Stimulated activated CD4-positive, alpha-beta T cell treated with anti-CD3 and anti-CD28 coated beads, Interleukin-1b, Interleukin-23, amount 100 ng/mL, for 24 hours (primary cell): ENCODE measurements at places on chromosomes 6 and 20.
A peak's percentile ranks its signal among the peaks of the same experiment; 100 is the strongest.

DNA sequence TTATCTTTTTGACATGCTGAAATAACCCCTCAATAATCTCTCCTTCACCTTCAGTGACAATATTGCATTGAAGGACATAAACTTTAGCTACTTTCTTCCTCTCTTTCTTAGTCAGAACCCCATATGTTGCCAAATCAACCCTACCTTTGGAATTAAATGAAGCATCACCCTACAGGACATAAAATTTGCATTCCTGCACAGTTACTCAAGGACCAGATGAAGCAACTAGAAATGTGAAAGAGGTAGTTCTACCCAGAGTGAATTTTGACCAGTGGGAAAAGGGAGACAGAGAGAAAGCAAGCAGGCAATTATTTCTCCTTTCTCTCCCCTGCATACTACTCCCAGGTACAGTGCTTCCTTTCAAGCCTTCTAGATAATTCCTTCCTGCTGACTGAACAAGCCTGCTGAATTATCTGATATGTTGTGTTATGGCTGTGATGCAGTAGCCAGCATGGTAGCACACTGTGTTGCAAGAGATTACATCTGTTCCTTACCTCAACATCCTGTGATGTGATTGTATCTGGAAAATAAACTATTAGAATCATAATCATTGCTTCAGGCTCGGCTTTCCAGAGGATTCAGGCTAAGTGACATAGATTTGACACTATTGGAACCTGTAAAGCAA is 16.6 kb downstream of the TENT5A start:
- DNase-seq: no peak

DNA sequence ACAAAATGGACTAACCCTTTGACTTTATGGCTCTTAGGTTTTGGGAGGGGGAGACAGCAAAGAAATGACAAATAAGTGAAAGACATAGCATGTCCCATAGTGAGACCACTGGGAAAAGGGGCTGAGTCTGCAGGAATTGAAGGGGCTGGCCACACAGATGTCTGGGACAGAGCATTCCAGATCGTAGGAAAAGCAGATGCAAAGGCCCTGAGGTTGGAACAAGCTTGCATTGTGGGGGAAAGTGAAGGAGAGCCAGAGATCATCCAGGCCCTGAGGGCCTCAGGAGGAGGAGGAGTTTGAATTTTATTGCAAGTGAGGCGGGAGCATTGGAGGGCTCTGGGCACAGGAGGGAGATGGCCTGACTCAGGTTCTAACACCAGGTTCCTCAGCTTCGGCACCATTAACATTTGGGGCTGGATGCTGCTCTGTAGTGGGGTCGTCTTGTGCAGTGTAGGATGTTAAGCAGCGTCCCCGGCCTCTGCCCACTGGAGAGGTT is 97.5 kb downstream of the CEBPB start:
- no peak for DNase-seq

GRCh38 chr20:22703843-22704242 is 119.5 kb upstream of the FOXA2 start:
- DNase-seq: no peak

DNA sequence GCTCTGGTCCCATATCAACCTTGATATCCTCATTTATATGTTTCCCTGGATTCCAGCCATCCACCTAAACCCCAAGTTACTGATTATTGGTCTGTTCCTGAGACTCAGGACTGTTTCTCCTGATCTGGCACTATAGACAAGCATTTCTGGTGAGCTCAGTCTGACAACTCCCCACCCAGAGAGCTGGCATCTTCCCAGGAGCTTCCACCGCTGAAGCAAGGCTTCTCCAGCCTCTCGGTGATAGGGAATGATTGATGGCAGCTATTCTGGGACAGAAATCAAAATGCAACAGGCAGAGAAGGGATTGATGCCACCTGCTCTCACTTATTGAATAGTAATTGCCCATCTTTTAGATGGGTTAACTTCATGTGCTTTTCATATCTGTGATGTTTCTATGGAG is 169.7 kb upstream of the GGTLC1 start:
- DNase-seq: no peak

DNA sequence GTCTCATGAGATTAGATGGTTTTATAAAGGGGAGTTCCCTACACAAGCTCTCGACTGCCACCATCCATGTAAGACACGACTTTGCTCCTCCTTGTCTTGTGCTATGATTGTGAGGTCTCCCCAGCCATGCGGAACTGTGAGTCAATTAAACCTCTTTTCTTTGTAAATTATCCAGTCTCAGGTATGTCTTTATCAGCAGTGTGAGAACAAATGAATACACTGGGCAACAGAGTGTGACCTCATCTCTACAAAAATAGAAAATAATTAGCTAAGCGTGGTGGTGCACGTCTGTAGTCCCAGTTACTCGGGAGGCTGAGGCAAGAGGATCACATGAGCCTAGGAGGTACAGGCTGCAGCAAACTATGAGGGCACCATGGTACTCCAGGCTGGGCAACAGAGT is 51.3 kb downstream of the MDN1 start:
- DNase-seq: no peak

DNA sequence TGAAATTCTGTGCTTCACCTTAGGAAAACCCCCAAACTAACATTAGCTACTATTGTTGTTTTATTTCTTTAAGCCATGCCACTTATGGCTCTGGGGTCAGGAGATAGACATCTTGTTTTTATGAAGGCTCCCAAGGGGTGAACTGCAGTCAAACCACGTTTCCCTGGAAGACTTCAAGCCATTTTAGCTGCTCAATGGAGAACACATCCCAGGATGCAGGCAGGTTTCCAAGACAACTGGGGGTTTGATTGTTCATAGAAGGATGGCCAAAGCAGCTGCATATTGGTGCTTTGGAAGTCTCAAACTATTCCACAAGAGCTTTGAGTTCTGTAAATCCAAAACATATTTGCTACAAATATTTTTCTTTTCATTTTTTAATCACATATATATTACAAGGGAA is 818.0 kb downstream of the MAFB start:
- DNase-seq: no peak

- DNase-seq: no peak
Measured at GRCh38 chr20:22808628-22809027, 224.3 kb upstream of the FOXA2 start.

DNA sequence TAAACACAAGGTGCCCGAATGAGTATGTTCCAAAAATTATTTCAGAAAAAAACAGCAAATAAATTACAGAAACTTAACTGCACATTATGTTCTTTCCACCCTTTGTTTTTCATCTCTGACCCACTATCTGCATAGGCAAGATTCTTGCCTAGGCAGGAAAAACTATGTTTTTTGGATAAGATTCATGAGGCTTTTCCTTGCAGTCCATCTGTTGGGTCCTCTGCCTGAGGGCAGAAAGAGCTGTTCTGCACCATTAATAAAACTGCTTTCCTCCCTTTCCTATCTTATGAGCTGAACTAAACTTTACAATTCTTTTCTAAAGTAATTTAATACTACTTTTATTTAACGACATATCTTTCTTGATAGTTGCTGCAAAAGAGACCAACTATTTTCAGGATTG is 21.1 kb downstream of the ENPP1 start:
- no peak for DNase-seq

- DNase-seq: no peak
Measured at GRCh38 chr6:43838276-43839036, 68.4 kb downstream of the VEGFA start.

- no peak for DNase-seq
Measured at GRCh38 chr20:8805737-8806442, 263.0 kb upstream of the PLCB4 start.

DNA sequence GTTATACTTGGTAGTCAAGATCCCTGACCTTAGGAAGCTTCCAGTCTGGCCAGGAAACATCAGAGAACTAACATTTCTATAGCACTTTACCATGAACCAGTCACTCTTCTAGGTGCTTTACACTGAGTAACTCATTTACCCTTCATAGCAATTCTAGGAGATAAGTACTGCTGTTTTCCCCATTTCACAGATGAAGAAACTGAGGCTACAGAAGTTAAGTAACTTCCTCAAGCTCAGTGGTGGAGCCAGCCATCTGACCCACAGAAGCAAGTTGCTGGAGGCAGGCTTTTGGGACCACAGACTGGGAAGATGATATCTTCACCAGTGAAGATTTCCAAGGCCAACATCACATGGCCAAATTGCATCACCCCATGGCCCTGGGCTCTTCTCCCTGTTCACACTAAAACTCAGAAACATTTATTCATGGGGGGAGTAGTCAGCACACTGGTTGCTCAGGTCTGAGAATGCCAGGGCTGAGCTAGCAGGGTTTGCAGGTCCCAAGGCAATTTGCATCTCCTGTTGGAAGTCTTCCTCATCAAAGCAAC is 70.3 kb downstream of the UNC5CL start:
- DNase-seq: no peak

GRCh38 chr6:78615430-78615904 is 251.9 kb upstream of the IRAK1BP1 start:
- no peak for DNase-seq

- DNase-seq: no peak
Measured at GRCh38 chr6:25062070-25062811, 126.5 kb upstream of the RIPOR2 start.

- DNase-seq: no peak
Measured at GRCh38 chr20:45426320-45427016, 10.5 kb downstream of the PIGT start.

DNA sequence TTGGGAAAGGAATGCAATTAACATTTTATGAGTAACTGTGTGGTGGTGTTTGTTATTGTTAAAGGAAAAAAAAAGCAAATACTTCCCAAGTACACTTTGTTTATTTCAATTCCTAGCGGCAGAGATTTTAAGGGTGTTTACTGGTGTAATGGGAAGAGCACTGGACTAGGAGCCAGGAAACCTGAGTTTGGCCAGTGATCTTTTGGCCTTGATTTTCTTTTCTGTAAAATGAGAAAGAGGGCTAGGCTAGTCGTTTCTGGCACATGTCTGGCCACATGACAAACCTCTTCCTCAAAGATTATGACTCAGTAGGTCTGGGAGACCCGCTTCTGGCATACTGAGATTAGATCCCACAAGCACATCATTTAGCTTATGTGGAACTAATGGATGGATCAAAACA is 428.1 kb upstream of the NOX3 start:
- DNase-seq: no peak

GRCh38 chr6:43733471-43734293 is 36.3 kb upstream of the VEGFA start:
- peak; percentile 19 for DNase-seq

DNA sequence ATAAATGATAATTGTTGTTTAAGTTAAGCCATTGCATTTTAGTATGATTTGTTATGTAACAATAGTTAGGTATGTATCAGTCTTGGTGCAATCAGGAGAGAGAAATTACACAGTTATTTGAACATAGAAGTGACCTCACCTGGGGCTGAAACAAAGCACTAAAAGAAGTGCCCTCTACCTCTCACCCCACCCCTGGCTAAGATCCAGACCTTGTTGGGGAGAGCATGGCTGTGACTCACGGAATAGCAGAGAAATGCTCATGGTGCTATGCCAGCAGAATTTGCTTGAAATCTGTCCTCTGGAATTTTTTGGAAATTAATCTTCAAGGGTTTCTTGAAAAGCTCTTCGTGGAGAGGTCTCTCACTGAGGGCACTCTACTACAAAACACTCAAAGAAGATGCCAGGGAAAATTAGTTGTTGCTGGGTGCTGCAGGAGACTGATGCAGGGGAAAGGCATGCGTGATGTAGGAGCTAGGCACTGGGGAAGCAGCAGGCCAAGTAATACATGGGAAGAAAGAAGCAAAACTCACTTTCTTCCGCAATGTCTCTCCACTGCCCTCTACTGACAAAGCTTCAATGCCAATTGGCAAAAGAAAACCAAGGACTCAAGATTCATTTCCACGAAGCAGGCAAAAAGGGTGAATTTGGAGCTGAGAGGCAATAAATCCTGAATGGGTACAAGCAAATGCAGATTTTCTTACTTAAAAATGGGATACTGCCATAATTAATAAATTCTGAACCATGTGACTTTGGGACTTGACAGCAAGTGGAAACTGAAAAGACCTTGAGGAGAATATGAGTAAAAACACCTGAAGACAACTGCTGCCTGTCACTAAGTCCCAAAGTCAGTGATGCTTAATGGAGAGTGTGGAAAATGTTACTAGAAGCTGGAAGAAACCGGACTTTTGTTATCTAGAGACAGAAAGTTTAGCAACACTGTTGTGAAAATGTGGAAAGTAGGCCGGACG is 136.3 kb upstream of the ZNF184 start:
- no peak for DNase-seq

DNA sequence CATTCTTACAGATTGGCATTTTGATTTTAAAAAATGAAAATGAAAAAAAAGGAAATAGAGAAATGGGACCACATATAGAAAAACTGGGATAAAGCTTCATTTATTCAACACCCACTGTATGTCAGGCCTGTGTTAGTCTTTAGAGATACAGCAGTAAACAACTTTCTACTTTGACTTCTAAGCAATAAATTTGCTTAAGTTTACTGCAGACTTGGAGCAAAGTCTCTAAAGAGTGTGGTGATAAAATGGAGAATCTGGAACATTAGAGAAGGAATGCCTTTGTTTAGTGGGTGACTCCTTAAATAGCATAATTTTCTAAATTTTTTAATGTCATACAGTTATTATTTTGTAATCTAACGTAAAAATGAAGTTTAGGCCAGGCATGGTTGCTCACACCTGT is 80.7 kb upstream of the CNKSR3 start:
- DNase-seq: no peak

- DNase-seq: no peak
Measured at GRCh38 chr6:107124934-107125348, 9.6 kb upstream of the BEND3 start.

DNA sequence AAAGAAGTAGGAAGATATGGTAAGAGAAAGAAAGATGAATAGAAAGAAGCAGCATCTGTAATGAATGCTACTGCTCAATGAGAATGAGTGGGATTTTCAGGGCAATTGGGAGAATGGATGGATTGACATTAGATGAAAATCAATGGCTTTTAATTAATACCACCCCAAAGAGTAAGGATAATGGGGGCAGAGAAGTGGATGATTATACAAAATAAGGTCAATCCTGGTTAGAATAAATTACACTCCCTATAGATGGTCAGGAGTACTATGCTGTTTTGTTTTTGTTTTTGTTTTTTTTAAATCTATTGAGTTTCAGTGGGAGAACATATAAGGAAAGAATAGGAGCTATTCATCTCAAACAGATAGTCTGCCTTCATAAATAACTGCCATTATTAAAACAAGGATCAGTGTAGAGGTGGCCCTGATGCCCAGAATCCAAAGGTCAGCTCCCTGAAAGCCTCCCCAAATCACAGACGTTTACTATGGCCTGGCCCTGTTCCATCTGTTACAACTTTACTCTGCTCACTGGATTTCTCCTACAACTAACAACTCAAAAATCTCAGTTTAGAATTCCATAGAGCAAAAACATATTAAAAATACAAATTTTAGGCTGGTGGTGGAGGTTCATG is 535.4 kb upstream of the NRSN1 start:
- no peak for DNase-seq

GRCh38 chr6:153613719-153614455 is 425.2 kb upstream of the OPRM1 start:
- no peak for DNase-seq

DNA sequence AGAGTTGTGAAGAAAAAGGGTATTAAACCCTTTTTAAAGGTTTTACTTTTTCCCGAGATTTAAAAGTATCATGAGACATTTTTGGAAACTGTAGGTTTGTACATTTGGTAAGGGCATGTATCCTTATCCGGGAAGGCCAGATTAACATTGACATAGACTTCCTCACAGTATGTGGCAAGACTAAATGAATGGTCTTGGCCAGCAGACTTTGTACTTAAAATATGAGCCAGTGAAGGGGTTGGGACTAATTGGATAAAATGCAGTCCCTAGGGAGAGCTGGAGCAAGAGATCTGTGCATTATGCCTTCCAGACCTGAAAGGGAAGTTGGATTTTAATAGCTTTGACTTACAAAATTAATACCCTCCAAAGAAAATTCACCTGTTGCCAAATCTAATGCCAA is 60.4 kb upstream of the CCN2 start:
- no peak for DNase-seq

GRCh38 chr6:157322792-157323254 is 496 bp downstream of the TMEM242 start:
- DNase-seq: no peak
